ENCODE measurements at places on chromosomes 4 and X. TPM values are rescaled to one million over a fixed set of nuclear protein-coding genes. Genes with fewer than 3 reads are reported as not detected.

- no peak for DNase-seq
Observed at GRCh38 chr4:156754832-156755570, 216.6 kb downstream of the PDGFC start.

GRCh38 chr4:111883557-111883999, 261.7 kb upstream of the FAM241A start:
- DNase-seq: no peak

DNA sequence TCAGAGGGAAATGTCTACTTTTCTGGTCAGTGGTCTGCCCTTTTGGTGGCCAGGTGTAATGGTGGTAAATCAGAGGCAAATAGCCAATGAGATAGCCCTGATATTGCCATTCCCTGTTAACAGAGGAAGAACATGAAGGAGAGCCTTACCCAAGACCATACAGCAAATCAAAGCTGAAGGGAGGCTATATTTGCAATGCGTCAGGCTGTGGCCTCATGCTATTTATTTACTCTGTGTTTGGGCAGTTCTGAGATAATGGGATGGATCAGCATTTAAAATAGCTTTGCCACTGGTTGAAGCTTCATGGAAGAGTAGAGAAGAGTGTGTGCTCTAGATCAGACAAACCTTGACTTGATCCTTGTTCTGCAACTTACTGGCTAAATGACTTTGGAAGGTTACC, 73.3 kb upstream of the MAML3 start:
- no peak for DNase-seq

FOXR2 gene
- not detected for total RNA-seq

DNA sequence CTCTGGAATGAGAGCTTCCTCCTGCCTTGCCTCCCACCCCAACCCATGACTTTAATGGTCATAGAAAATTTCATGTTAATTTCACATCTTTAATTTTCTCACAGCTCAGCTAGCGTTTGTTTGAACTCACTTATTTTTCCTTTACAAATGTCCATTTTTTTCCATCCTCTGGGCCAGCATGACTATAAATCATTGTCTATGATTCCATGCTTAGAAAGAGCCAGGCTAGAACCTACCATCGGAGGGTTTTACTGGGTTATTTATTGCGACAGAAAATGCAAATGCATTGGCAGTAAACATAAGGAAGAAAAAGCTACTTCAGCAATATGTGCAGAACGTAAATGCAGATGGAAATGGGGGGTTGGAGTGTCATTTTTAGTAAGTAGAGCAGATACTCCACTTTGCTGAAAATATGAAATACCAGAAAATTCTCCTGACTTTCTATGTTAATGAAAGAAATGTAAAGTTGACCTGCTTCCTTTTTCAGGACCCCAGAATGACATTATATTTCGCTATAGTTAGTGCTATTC, 37.1 kb downstream of the LGI2 start:
- DNase-seq: no peak

DKK2 gene
- total RNA-seq: 1.4 TPM

GUCY1A1 gene
- total RNA-seq: 40.5 TPM

- peak; percentile 84 for DNase-seq
Observed at GRCh38 chrX:118974088-118974907, at the start of gene LONRF3. Gene LONRF3 (plus strand): TSS chrX:118974618. CDS start chrX:118974781, 163 bp downstream.

GRCh38 chr4:139986106-139986505, 167.9 kb downstream of the MAML3 start:
- DNase-seq: no peak

NEIL3 gene
- 0.16 TPM for total RNA-seq

GRCh38 chr4:127236889-127237288, 395.9 kb upstream of the INTU start:
- DNase-seq: no peak

- DNase-seq: no peak
Observed at GRCh38 chr4:163515198-163515597, 20.7 kb downstream of the TMA16 start.

GRCh38 chr4:96524311-96524875, 684.5 kb downstream of the PDHA2 start:
- no peak for DNase-seq

UGT2B15 gene
- total RNA-seq: not detected

- no peak for DNase-seq
Observed at GRCh38 chr4:34850968-34851367, 1393.3 kb downstream of the ARAP2 start.

PLP1 gene
- 2.2 TPM for total RNA-seq

PRRG1 gene
- 9.8 TPM for total RNA-seq

DNA sequence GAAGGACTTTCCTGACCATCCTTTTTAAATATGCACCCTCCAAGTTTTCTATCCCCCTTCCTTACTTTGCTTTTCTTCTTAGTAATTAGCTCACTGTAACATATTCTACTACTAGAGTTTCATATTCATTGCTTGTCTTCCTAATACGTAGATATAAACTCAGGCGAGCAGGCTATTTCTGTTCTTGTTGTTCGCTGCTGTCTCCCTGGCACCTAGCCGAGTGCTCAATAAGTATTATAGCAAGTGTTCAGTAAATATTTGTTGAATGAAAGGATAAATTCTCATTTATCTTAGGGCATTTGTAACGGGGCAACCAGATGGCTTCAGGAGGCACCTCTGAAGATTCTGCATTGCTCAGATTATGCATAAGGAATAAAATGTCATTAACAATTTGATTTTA, 6.8 kb upstream of the RHOH start:
- DNase-seq: no peak

GRCh38 chr4:103098341-103098740, 1.3 kb downstream of the BDH2 start:
- no peak for DNase-seq

DNA sequence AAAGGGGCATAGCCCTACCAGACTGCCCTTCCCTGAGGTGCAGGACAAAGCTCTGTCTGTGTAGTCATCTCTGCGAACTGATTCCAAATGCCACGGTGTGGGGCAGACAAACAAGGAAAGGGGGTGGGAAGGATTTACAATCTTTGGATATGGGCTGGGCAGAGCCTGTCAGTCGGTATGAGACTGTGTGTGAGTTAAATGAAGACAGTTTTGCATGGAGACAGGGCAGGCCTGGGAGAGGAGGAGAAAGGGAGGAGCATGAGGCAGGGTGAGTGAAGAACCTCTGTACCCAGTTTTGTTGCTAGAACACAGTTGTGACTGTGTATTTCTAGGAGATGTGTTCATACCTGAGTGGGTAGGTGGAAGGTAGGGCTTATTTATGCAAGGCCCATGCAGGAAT, 59.4 kb upstream of the MSN start:
- no peak for DNase-seq

DNA sequence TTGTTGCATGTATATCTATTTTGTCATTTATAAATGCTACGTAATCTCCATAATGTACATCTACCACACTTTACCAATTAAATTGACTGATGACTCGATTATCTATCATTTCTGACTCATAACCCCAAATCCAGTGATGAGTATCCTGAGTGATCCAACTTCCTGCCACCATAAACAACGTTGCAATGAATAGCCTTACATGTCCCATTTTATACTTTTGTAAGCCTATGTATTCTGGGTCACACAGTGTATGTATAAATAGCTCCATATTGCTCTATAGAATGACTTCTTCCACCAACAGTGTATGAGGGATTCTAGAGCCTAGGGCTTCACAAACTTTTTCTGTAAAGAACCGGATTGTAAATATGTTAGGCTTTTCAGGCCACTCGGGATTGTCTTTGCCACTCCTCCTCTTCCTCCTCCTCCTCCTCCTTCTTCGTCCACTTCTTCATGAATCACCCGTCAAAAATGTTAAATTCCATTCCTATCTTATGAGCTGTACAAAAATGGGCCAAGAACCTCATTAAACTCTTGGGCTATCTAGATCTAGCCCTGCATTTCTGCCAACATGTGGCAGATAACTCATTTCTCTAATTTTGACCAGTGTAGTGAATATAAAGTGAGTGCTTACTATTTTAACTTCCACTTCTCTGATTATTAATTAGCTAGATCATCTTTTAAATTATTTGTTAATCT, 672.2 kb upstream of the AMOT start:
- no peak for DNase-seq

GRCh38 chr4:87382116-87382515, 8.9 kb downstream of the HSD17B11 start:
- no peak for DNase-seq

- DNase-seq: no peak
Observed at GRCh38 chr4:148800336-148800885, 358.2 kb upstream of the NR3C2 start.

GRCh38 chrX:44392767-44393166, 49.3 kb upstream of the EFHC2 start:
- DNase-seq: no peak

GAGE12J gene
- total RNA-seq: not detected

DNA sequence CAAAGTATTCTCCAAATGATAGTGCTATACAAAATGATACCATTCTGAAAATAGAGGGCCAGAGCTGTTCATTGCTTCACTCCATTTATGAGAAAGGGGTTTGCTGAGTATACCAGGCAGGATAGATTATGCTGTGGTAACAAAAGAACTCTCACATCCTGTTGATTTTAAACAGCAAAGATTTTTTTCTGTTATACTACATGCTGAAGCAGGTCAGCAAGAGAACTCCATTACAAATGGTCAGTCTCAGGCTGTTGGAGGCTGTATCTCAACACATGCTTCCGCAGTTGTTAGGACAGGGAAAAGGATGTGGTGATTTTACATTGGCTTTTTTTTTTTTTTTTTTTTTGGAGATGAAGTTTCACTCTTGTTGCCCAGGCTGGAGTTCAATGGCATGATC, 13.7 kb upstream of the KLHL5 start:
- no peak for DNase-seq

GRCh38 chrX:103254171-103254824, 657 bp downstream of the TCEAL8 start:
- no peak for DNase-seq

DNA sequence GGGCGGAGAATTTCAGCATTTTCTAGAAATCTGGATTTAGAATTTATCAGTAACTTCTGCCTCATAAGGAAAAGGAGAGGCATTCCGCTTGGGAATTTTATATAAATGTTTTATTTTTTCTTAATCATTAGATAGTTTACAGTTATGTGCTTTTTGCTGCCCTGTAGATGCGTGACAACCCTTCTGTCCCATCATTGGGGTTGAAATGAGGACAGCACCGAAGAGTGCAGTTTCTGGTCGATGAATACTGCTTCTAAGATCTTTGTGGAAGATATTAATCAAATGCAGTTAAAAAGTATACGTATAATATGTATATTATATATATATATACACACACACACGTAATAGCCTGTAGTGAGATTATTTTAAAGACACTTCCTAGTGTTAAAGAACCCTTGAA, 1.5 kb downstream of the RBPJ start:
- no peak for DNase-seq

- DNase-seq: no peak
Observed at GRCh38 chrX:40975951-40976350, 109.3 kb upstream of the USP9X start.

DNA sequence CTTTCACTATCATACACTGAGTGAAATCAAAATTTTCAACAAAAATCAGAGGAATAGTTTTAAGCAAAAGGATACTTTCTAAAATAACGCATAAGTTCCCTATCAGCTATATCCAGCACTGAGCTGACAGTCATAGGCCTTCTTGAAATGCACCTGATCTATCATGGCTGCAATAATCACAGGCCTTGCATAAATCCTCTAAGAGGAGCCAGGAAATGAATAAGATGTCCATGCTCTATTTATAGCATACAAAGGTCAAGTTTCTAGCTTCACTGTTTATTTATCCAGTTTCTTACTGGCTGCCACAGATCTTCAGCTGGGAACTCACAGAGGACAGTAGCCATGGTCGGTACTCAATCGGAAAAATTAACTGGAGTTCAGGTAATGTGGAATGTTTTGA, 235.9 kb upstream of the DMD start:
- no peak for DNase-seq

GRCh38 chrX:110277609-110278008, 40.3 kb downstream of the AMMECR1 start:
- DNase-seq: no peak

GRCh38 chrX:139077281-139078250, 366.0 kb upstream of the FGF13 start:
- DNase-seq: no peak

GRCh38 chrX:148647651-148648050, 147.2 kb downstream of the AFF2 start:
- no peak for DNase-seq

- no peak for DNase-seq
Observed at GRCh38 chrX:30793767-30794103, 95.3 kb downstream of the TAB3 start.

SLC26A1 gene
- total RNA-seq: 0.22 TPM

- DNase-seq: no peak
Observed at GRCh38 chr4:86909546-86910295, 17.5 kb upstream of the C4orf36 start.

- no peak for DNase-seq
Observed at GRCh38 chr4:95267081-95267480, 281.7 kb downstream of the UNC5C start.

TMEM175 gene
- 22.7 TPM for total RNA-seq

- DNase-seq: no peak
Observed at GRCh38 chrX:71487814-71488213, 45.1 kb upstream of the OGT start.

ENPP6 gene
- 0.05 TPM for total RNA-seq

SCRG1 gene
- total RNA-seq: 1.1 TPM

GRCh38 chr4:8101213-8102075, 57.2 kb downstream of the ABLIM2 start:
- DNase-seq: no peak

GRCh38 chr4:82842593-82842992, 44.0 kb upstream of the SCD5 start:
- DNase-seq: no peak

IQCM gene
- not detected for total RNA-seq

GRCh38 chrX:30735839-30736238, 82.6 kb downstream of the GK start:
- DNase-seq: no peak

SLC6A8 gene
- total RNA-seq: 144 TPM

DNA sequence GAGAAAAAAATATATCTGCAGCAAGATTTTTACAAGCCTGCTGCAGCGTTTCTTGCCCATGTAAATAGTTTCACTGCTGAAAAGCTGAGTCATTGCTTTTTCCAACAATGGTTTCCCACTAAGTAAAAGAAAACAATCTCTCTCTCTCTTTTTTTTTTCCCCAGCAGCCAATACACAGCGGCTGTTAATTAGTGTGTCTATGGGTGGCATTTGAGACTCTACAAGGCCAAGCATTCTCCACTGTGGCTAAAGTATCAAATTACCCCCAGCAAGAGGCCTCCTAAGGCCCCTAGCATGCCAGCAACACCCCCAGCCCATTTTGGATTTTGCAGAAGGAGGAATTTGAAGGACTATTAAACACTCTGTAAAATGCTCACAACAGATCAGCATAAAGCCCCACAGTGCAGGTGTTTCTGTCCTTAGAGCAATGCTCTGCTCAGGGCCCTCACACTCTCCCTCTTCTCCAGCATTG, 837.4 kb downstream of the TRIML1 start:
- DNase-seq: no peak

- DNase-seq: no peak
Observed at GRCh38 chr4:73603854-73604584, 16.2 kb downstream of the RASSF6 start.

ASB12 gene
- 4.1 TPM for total RNA-seq

GRCh38 chrX:154059231-154059630, 38.3 kb downstream of the MECP2 start:
- DNase-seq: no peak

All from cardiac septum (tissue), 1 donor.